T-cell (primary cell): ENCODE measurements at places on chromosomes 2 and 18.

- DNase-seq, result no peak
These were observed 58.4 kb upstream of the RTN4 start for GRCh38 chr2:55108456-55109160.

GRCh38 chr2:156947261-156947660 lies 310.2 kb upstream of the GALNT5 start:
- DNase-seq, result no peak

DNA sequence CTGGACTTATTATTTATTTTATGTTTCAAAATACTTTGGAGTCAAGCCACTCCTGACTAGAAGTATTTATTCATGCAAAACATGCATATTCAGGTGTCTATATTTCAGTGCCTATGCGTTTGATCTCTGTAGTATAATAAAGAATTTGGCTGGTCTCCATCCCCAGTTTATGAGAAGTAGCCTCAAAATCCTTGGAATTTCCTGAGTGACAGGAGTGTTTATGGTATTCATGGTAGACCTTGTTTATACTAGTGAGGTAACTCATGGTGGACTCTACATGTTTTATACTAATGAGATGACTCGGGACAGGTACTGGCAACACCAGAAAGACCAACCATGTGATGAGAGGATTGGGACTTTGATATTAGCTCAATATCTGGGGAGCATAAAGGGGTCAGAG lies 43.9 kb upstream of the CSRNP3 start:
- DNase-seq, result no peak

- DNase-seq, result no peak
These were observed 23.4 kb downstream of the BCL11A start for GRCh38 chr2:60529785-60530627.

GRCh38 chr2:158618891-158619490 lies 162.2 kb downstream of the PKP4 start:
- DNase-seq, result no peak

DNA sequence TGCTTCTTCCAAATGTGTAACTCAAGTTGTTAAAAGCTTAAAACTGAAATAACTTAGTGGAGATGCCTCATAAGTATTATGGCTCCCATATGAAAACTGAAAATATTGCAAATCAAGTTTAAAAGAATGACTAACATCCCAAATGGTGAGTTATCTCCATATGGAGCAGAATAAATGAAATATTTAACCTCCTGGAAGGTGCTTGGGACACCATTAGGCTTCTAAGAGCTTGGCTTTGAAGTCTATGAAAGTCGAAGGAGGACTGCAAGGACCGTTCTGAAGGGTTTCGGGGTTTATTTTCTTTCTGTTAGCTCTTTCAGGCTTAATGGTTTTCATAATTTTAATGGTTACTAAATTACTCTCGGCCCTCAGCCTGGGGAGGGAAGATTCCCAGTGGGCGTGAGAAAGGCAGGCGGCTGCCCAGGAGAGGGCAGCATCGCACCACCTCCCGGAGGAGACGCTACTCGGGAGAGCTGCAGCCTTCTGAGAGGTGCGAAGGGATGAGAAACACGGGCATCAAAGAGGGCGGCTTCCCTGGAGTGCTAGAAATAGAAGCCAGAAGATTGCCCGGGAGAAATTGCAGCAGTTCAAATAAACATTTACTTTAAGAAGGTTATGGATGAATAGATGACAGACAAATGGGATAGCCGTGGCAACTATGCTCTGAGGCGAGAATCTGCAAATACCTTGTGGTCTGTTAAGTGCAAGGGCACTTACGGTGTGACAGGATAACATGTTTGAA lies 43.1 kb downstream of the MAP3K19 start:
- peak; percentile 39 for DNase-seq

- no peak for DNase-seq
These were observed 261.6 kb upstream of the ZNF804A start for GRCh38 chr2:184336688-184337087.

DNA sequence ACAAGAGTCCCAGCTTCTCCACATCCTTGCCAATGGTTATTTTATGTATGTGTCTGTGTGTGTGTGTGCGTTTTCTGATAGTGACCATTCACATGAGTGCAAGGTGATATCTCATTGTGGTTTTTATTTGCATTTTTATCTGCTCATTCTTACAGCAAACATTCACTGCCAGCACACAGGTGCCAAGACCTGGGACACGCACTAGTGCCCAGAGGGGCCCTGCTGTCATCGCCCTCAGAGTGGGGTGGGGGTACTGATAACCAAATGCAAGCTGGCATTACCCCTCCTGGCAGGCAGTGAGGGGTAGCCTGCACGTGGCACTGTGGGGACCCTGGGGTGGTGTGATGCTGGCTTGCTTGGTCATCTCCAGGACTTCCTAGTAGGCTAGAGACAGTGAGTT lies 285.4 kb downstream of the LPIN1 start:
- DNase-seq, result no peak

GRCh38 chr2:24856791-24857211 lies 63.2 kb downstream of the ADCY3 start:
- no peak for DNase-seq

DNA sequence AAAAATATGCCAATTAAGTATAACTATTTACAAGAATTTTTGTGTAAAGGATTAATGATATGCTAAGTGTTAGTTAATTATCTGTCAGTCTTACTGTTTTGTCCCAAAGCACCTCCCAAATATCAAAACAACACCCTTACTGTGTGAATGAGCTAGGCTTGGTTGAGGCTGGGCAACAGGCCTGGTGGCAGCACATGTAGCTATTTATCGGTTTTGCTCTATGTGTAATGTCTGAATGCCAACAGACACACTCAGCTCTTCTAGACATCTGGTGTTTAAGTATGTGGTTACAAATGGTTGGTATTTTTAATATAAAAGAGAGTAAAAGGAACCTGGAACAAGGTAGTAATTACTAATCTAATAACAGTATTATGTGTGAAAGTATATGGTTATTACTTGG lies 175.3 kb downstream of the RAB3GAP1 start:
- DNase-seq, result no peak

DNA sequence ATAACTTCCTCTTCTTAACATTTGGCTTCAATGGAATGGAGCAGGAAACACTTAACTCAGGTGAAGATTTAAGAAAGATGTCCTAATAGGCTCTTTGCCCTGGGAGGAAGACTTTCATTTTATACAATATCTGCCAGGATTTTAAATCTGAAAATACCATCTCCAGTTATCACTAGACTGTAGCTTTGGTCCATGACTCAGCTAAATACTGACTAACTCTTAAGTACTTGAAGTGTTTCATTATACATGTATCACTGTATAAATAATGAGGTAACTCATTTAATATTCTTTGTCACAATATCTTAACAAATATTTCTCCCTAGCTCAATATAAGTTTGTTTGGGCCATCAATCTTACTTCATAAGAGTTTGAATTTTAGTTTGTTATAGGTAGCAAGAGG lies 34.7 kb downstream of the RBKS start:
- no peak for DNase-seq
